ENCODE measurements at places on chromosomes 1 and 21. TPM values are rescaled to one million over a fixed set of nuclear protein-coding genes. Genes with fewer than 3 reads are reported as not detected.

Gene DNAI4
- total RNA-seq: 10.9 TPM

Gene TMEM82
- not detected for total RNA-seq

DNA sequence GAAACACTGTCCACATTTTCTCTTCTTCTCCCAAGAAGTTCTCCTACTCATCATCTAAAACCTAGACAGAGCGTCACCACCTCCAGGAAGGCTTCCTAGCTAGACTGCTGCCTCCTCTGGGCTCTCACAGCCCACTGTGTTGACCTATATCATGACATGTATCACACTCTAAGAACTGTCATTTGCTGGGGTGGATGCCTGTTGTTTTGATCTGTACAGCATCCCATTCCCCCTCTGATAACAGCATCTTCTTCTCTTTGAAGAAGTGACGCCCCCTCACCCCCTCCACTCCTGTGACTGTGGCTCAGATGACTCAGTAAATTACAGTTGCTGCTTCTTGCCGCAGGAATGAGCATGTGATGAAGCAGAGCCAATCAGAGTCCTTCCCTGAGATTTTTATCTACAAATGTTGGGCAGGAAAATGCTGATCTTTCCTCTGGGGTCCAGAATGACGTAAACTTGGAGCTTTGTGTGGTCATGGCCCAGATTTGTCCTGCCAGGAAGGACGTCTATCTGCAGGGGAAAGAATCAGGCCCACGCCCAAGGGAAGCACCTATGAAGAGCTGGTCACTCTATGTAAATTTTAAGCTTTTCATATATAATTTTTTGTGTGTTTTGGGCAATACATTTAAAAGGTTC is 28.0 kb upstream of the FOXO6 start:
- DNase-seq: no peak

DNA sequence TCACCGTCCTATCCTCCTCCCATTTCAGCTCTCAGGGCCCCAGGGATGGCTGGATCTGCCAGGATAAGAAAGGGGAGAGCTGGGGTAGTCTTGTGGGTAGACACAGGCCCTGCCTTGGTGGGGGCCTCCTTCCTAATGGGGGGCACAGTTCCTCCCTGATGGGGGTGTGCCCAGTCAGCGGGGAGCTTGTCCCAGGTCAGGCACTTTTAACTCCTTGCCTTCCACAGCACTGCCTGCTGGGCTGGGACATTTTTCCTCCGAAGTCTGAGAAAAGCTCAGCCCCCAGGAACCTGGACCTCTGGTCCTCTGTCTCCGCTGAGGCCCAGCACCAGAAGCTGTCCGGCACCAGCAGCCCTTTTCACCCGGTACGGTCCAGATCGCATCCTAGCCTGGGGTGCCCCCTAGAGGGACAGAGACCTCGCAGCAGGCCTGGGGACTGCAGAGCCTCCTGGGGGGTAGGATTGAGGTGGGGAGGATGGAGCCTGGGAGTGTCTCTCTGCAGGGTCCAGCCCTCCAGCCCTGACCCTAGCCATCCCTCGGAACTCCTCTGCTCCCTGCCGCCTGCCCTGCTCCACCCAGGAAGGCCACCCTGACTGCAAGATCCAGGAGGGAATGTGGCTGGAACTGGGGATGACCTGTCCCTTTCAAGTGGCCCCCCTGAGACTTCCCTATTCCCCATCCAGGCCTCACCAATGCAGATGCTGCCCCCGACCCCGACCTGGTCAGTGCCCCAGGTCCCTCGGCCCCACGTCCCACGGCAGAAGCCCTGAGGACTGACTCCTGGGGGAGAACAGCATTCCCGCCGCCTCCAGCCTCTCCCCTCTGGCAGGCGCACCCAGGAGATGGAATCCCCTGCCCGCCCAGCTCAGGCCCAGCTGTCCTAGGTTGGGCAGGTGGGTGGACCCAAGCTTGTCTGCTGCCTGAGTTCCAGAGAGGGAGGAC is 12.0 kb downstream of the MIIP start:
- DNase-seq: no peak

DNA sequence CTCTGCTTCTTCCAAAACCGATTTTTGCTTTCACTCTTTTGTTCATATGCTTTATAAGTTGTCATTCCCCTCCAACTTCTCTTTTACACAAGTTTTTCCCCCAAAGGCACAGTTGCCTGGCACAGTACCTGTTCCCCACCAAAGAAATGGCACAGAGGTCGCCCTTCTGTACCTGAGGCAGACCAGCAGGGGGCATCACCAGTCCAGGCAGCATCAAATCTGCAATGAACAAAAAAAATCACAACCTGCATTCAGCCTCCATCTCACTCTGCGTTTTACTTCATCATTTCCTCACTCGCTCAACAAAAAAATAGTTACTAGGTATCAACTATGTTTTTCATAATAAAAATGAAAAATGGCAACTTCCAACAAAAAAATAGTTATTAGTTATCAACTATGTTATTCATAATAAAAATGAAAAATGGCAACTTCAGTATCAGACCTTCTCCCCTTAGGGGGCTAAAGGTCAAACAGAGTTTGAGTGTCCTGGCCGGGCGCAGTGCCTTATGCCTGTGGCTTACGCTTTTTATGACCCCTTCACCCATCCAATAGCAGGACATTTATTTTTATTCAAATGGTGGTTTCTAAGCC is 4.1 kb downstream of the EIF2D start:
- no peak for DNase-seq

GRCh38 chr1:14486401-14487201 is 111.9 kb upstream of the KAZN start:
- no peak for DNase-seq

- DNase-seq: no peak
Measured at GRCh38 chr21:31750843-31751242, 18.9 kb upstream of the SCAF4 start.

- DNase-seq: no peak
Measured at GRCh38 chr1:14961661-14962267, 191.8 kb upstream of the TMEM51 start.

- no peak for DNase-seq
Measured at GRCh38 chr1:103371234-103371633, 154.3 kb upstream of the RNPC3 start.

DNA sequence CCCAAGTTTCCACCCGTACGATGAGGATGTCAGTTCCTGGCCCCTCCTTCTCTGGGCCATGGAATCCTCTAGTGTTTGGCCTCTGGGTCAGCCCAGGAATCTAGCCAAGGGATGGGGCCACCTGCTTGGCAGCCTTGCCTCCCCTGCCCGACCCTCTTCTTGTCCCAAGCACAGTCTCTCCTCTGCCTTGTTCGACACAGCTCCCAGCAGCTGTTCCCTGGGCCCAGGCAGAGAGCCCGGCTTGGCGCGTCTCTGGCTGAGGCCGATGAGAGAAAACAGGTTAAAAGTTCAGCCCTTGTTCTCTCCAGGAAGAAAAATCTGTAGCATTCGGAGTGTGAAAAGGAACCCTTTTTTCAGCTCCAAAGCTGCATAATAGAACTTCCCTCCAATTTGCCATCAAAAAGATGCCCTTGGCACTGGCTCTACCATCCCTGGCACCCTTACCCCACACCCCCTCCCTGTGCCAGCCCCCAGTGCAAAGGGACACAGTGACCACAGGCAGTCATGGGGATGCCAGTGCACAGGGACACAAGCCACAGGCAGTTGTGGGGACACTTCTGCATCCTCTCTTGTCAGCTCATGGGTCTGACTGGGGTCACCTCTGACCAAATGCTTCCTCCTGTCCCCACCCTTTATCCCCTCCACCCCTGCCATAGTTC is 68.4 kb downstream of the EPHB2 start:
- no peak for DNase-seq

DNA sequence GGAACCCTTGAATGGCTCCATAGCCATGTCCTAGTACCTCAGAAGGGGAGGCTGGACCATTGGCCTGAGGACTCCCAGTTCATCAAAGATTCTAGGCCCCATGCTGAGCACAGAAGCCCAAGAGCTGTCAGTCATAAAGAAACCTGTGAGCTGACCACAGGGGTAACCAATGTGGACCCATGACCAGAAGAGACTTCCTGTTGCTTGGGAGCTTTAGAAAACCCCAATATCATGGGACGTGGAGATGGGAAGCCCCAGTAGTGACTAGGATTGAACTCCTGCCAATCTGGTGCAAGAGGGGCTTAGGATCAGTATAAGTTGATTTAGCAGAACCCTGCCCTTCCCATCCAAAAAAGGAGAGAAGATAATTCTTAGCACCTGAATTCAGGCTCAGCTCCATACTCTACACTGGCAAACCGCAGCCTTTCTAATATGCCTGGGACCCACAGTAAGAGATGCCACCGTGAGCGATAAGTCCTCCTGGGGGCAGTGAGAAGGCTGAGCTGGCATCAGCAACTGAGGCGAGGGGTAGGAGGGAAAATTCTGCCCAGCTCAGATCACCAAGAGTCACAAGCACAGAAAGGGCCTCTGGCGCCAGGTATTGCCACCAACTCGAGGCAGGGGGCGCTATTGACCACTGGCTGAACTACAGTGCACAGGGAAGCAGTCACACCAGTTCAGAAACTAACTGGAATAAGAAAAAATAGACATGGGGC is 108.9 kb downstream of the CAPN8 start:
- no peak for DNase-seq

Gene ETV3L
- not detected for total RNA-seq

Gene LAMC2
- 0.40 TPM for total RNA-seq

- no peak for DNase-seq
Measured at GRCh38 chr1:205675247-205675646, 5.1 kb downstream of the SLC45A3 start.

Gene KIF2C
- 1.3 TPM for total RNA-seq

Gene SLC30A2
- 5.0 TPM for total RNA-seq

Gene TMEM61
- not detected for total RNA-seq

DNA sequence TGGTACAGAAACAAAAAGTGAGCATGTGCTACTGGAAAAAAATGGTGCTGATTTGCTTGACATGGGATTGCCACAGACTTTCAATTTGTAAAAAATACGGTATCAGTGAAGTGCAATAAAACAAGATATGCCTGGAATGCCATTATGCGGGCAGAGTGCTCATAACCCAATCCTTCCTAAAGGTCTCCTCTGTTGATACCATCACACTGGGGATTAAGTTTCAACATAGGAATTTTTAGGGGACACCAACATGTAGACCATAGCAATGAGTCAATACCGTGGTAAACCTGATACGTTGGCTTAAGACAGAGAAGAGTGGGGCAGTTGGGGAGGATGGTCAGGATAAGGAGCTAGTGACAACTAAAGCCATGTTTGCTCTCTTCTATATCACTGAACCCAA is 20.5 kb downstream of the MX1 start:
- no peak for DNase-seq

DNA sequence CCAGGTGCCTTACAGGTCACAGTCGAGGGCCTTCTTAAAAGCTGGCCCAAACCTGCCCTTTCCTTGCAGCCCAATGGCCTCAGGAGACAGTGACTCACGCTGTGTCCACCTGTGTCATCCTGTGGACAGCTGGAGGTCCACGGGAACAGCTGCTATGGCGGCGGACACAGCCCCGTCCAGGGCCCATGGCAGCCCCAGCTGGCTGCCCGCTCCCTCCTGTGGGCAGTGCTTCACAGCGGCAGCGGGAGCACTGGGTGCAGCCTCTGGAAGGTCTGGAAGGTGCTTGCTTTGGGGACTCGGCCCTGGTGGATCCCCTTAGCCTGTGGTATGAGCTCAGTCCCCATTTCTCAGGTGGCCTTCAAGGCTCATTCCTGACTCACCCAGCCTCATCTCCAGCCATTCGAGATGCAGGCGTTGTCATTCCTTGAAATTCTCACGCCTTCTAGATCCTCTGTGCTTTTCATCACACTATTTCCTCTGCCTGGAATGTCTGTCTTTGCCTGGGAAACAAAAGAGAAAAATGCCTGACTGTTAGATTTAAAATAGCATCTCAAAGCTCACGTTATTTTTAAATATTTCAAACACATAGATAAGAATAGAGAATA is 86.8 kb downstream of the KIF26B start:
- DNase-seq: no peak

GRCh38 chr1:169680377-169681019 is 30.9 kb downstream of the SELL start:
- DNase-seq: no peak

DNA sequence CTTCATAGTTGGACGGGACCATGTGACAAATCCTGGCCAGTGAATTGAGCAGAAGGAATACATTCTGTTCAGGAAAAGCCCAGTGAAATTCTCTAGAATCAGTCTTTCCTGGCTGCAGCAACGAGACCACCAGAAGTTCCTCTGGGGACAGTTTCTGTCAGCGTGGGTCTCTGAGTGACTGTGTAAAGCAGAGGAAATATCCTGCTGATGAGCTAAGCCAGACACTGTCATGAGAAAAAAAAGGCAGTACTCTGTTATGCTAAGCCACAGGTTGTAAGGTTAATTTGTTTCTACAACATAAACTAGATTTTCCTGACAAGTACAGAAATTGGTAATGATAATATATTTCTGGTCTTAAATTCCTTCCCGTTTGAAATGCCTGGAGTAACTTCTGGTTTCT is 664.4 kb downstream of the LMO4 start:
- no peak for DNase-seq

Gene HES3
- not detected for total RNA-seq

DNA sequence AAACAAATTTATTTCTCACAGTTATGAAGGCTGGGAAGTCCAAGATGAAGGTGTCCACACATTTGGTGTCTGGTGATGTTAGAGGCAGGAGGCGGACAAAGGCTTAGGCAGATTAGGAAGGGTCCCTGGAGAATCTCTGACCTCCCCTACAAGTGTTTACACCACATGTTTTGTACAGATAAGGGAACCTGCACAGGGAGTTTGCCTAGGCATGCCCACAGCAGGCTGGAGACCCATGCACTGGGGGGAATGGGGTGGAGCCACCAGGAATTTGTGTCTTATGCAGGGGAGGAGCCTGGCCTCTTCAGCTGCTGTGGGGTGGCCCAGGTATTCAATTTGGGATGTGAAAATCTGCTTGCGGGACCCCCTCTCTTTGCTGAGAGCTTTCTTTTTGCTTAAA is 131.3 kb downstream of the PATJ start:
- DNase-seq: no peak

- DNase-seq: no peak
Measured at GRCh38 chr1:39850606-39851216, 32.6 kb downstream of the TRIT1 start.

DNA sequence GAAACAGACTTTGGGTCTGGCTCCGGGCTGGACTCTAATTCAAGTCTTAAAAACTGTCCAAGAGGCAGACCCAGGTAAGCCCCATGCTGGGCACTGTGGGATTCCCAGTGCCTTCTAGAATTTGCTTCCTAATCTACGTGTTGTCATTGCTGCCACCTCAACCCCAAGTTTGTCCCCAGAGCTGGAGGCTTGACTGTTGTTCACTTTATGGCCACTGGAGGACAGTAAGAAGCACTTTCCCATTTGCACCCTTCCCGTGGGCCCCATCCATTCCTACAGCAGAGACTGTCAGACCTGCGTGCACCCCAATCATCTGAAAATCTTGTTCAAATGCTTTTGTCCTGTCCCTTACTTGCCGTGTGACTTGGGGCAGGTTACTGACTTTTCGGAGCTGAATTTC is 29.4 kb upstream of the VASH2 start:
- no peak for DNase-seq

DNA sequence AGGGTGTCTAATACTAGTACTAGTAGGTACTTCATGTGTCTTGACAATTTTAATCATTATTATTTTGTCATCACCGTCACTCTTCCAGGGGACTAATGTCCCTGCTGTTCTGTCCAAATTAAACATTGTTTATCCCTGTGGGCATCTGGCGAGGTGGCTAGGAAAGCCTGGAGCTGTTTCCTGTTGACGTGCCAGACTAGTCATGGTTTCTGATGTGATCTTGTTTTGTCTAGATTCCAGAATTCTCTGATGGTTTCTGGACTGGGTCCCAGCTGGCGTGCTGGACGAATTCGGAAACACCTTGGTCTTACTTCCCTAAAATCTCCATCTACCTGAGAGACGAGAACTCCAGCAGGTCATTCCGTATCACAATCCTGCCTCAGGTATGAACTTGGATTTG is 66.1 kb upstream of the FAM3B start:
- DNase-seq: no peak
